ENCODE measurements at places on chromosomes 12 and 14.

- peak; percentile 21 for DNase-seq
Observed at GRCh38 chr14:62053188-62053587, 291.0 kb downstream of the SNAPC1 start.

DNA sequence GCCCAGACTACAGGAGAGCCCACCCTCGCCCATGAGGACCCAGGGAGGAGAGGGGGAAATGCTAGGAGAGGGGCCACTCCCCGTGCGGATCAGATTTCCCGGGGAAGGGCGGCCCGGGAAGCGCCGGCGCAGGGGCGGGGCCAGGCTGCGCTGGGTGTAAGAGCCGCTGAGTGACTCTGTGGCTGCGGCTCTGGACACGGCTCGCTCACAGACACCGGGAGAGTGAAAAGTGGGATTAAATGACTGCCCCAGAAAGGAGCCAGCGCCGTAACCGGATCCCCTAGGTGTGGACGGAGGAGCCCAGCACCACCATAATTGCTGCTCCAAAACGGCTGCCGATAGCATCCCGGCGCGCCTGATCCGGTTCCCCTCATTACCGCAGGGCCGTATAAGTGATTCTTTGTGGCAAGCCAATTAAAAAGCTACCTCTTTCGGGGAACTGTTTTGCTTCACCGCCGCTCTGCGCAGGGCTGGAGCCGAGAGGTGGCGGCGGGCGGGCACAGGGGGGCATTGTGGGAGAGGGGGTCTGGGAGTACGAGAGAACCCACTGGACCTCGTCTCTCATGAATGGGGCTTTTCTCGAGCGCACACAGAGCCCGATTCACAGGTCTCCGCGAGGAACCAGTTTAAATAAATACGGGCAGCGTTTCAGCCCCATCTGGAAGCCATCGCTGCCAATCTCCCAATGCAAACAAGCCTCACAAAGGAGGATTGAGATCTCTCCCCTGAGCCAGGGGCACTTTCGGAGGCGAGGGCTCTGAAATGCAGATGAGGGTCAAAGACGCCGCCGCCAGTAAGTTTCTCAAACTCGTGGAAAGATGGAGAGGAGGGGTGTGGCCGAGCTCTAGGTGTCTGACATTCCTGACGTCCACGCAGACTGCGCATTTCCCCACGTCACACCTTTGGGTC lies 2.5 kb downstream of the COL2A1 start:
- DNase-seq: no peak

GRCh38 chr12:100229876-100230275 lies 29.3 kb downstream of the ACTR6 start:
- no peak for DNase-seq

GRCh38 chr12:122870867-122871664 lies 24.9 kb downstream of the VPS37B start:
- DNase-seq: no peak

DNA sequence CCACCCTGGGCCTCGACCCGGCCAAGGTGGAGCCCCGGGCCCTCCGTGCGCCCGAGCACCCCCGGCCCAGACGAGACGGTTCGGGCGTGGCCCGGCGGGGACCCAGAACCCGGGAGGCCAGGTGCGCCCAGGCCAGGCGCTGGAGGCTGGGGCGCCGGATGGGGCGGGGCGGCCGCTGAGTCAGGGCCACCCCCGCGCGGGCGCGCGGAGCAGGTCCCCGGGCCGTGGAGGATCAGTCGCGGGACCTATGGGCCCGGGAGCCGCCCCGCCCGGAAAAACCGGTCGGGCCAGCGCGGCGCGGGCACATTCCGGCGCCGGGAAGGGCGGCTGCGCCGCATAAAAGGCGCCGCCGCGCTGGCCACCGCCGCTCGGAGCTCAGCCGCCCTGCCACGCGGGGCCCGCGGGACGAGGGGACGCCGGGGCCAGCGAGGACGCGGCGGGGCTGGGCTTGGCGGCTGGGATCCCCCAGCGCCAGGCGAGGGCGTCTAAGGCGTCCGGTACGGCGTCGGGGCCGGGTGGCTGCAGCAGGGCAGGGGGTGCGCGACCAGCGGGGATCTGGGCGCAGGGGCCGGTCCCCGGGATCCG lies 21.5 kb upstream of the KIF26A start:
- DNase-seq: no peak

GRCh38 chr14:76456891-76457586 lies 81.1 kb downstream of the ESRRB start:
- no peak for DNase-seq

DNA sequence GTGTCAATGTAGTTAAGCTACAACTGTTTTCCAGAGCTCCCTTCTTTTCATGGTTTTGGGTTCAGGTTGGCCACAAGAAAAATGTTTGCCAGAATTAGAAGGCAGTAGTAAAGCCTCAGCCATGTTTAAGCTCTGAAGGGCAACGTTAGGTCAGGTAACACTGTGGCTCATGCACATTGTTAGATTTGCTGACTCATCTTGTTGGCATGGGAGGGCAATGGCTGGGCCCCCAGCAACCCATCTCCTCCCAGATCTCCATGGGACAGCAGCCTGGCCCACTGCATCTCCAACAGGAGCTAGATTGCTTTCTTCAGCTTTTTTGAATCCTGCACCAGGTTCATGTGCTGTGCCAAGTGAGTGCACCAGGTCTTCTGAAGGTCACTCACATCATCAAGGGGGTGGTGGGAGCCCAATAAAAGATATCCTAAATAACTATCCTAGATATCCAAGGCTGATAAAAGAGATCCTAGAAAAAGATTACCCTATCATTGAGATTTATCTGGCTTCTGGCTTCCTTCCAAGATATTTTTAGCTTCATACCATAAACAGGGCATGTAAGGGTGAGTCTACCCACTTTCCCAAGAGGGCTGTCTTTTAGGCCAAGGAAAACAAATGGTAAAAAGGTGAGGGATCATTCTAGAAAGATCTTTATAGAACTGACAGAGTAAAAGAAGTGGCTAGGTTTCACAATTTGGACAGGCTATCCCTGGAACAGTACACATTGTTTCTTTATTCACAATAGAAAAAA lies 28.9 kb downstream of the PTGER2 start:
- no peak for DNase-seq

GRCh38 chr12:108241986-108242703 lies 97.0 kb downstream of the CMKLR1 start:
- no peak for DNase-seq

GRCh38 chr14:24139272-24139934 lies 2.0 kb downstream of the EMC9 start:
- no peak for DNase-seq

DNA sequence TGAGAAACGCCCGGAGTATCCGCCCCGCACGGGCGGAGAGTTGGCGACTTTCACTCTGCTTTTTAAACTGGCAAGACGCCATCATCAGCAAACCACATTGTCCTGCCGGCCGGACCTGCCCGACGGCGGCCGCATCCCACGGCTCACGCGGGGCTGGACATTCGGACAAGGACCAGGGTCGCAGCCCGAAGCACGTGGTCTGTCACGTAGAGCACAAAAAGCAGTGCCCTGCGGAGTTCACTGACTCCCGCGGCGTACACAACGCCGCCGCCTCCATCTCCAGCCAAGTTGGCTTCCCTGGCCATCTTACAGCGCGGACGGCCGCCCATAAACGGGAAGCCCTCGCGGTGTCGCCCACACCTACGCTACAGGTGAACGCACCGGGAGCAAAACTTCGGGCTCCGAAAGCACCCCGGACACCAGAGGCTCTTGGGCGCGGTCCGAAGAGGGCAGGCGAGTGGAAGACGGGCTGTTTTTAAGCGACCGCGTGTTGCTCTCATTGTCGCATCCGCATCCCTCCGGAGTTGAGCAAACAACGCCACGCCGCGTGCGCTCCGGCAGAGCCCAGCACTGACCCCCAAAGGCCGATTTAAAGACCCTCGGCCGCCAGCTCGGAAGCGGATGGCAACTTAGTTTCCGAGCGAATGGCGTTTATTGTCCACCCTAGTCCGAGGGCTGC lies 966 bp downstream of the SINHCAF start:
- DNase-seq: no peak

- no peak for DNase-seq
Observed at GRCh38 chr12:110760204-110760609, 17.5 kb upstream of the PPP1CC start.

GRCh38 chr12:8596561-8596960 lies 16.1 kb downstream of the AICDA start:
- DNase-seq: no peak

GRCh38 chr12:29574500-29574899 lies 77.0 kb upstream of the OVCH1 start:
- no peak for DNase-seq

DNA sequence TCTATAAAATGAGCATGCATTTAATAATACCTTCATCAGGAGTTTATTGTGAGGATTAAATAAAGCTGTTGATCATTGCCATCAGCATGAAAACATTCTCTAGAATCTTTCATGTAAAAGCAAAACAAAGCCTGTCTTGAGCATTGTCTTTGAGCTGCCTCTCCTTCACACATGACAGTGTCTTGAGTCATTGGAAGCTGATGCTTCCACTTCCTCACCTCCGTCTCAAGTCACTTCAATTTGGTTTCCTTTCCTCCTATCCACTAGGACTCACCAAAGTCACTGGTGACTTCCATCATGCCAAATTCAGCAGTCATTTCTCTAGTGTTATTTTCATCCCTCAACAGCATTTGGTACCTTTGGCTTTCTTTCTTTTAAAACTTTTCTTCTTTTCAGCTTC lies 31.6 kb upstream of the MYBPC1 start:
- no peak for DNase-seq

DNA sequence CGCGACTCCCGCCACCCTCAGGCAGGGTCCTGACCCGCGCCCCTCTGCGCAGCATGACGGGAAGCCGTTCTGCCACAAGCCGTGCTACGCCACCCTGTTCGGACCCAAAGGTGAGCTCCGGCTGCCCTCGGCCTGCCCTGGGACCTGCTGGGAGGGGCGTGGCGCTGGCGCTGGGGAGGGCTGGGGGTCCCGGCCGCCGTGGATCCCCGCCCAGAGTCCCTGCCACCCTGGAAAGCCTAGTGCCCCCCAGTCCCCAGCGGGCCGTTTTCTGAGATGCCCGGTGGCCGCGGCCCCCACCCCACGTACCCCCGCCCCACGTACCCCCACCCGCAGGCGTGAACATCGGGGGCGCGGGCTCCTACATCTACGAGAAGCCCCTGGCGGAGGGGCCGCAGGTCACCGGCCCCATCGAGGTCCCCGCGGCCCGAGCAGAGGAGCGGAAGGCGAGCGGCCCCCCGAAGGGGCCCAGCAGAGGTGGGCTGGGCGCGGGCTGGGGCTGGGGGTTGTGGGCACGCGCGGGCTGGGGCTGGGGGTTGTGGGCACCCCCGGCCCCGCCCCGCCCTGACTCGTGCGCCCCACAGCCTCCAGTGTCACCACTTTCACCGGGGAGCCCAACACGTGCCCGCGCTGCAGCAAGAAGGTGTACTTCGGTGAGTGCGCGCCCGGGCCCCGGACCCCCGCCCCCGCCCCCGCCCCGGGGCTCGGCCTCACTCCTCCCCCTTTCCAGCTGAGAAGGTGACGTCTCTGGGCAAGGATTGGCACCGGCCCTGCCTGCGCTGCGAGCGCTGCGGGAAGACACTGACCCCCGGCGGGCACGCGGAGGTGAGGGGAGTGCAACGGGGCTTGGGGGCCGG lies 4.0 kb downstream of the CRIP2 start:
- DNase-seq: no peak

DNA sequence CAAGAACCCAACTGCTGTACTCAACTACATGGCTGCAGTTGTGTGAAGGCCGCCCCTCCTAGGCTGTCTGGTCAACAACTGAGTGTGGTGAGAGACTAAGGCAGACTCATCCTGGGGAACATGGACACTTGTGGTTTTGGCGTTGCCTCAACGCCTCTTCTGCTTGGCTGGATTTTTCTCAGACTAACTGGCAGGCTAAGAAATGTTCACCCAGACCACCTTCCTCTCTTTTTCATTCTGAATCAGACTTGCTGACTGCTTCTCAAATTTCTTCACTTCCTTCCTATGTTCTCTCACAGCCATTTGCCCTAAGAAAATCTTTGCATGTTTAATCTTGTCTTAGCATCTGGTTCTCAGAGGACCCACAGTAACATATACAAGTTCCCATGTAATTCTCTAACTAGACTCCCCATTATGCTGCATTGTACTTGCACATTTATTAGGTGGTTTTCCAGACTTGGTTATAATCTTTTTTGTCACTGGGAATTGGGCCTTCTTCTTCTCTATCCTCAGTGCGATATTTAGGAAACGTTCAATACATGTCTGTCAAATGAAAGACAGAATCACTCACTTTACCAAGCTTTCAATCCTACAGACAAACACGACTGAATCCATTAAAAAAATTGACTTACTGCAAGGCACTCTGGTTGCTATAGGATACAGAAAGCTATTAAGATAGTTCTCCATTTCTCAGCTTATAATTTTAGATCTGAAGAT lies 327.6 kb downstream of the CCER1 start:
- no peak for DNase-seq

DNA sequence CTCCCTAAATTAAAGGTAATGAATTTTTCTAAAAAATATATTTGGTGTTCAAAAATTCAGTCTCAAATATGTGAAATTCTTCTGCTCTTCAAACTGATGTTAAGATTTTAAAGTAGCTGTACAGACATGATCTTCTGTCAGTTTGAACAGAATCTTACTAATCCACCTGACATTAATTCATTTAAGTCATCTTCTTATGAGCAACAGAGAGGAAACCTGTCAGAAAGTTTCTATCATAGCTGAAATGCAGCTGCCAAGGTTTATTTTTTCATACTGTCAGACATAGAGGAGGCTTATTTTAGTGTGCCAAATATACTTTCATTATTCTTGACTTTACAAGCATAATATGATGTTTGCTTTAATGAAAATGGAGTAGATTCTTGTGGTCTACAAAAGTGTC lies 686.6 kb upstream of the MIS18BP1 start:
- DNase-seq: no peak

- DNase-seq: no peak
Observed at GRCh38 chr14:102727336-102728095, 49.7 kb upstream of the TRAF3 start.

DNA sequence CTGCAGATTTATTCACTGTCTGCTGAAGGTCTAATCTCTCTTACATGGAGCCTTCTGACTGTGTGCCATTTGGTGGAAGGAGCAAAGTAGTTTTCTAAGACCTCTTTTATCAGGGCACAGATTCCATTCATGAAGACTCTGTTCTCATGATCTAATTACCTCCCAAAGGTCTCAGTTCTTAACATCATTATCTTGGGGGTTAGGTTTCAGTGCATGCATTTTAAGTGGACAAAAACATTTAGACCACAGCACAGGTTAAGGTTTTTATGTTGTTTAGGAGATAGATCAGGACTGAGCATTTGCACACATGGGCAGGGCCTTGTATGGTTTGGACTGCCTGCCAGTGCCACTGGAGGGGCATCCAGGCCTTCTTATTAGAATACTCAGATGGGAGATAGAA lies 746.1 kb downstream of the C12orf50 start:
- DNase-seq: no peak

GRCh38 chr12:71592841-71593240 lies 70.8 kb downstream of the ZFC3H1 start:
- DNase-seq: no peak

Data from GM12878 (cell line).